Cerebellar cortex (tissue), 1 donor: ENCODE measurements at places on chromosomes 12 and 14.

DNA sequence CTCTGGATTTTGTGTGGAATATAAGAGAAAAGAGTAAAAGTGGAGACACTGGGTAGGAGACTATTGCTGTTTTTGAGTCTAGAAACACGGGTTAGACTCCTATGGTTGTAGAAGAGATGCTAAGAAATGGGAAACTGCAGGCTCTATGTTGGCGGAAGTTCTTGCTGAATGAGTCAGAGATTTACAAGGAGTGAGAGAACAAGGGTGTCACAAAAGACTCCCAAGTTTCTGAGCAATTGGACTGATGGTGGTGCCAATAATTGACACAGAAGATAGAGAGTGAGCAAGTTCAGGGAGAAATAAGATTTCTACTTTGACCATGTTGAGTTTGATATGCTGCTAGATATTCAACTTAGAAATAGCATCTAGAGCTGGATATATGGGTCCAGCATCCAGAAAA is 2.6 kb upstream of the PRKD1 start:
- no peak for DNase-seq

DNA sequence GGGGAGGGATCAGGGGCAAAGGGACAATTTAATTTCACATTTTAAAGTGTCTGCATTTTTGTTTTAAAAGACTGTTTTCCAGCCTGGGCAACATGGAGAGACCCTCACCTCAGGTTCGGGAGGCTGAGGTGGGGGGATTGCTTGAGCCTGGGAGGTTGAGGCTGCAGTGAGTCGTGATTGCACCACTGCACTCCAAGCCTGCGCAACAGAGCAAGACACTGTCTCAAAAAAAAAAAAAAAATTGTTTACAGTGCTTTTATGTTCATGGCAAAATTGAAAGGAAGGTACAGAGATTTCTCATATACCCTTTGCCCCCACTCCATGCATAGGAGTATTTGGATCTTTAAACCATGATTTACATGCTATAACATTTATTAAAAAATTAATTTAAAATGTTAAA is 16.4 kb upstream of the HVCN1 start:
- no peak for DNase-seq

DNA sequence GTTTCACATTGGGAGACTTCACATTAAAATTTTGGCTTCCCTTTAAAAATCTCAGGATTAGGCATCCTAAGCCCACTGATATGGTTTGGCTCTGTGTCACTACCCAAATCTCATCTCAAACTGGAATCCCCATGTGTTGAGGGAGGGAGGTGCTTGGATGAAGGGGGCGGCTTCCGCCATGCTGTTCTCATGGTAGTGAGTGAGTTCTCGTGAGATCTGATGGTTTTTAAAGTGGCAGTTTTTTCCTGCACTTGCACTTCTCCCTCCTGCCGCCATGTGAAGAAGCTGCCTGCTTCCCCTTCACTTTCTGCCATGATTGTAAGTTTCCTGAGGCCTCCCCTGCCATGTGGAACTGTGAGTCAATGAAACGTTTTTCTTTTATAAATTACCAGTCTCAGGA is 65.7 kb upstream of the PLXNC1 start:
- DNase-seq = no peak

DNA sequence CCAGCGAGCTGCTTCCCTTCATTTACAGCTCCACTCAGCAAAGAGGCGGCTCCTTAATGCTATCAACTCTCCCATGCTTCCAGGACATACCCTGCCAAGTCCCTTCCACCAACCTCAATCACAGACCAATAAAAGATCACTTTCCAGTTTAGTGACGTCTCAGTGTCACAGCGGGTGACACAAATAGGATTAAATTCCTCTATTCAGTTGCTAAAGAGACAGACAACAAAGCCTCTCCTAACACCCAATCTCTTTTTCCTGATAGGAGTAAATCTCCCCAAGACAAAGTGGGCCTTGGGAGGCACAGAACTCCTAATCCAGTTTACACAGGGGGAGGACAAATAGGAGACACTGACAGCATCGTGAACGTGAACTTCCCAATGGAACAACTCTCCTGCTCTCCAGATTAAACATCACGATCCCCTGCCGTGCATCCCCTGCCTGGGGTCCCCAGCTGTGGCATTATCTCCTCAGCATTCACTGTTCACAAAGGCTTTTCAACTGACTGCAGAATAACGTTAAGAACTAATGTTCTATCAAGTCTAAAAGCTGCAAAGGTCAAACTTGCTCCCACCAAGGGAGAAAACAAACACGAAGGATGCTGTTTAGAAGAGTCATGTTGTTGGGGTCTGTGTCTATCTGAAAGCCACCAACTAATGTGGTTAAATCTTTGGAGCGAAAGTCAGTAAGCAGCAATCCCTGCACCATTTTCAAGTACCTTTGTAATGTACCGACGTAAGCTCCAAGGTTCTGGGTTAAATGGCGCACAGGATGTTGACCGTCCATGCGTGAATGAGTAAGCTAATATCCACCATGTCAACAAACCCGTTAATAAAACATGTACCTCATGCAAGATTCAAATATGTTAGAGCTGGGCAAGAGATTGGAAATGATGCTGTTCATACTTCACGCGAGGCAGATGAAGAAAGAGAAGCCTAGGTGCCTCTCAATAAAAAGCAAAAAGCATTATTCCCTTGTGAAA is 31.5 kb downstream of the TMEM132D start:
- DNase-seq = no peak

- DNase-seq = no peak
Observed at GRCh38 chr14:71716041-71716772, 216.0 kb upstream of the RGS6 start.

- DNase-seq = no peak
Observed at GRCh38 chr12:130806574-130806973, 32.5 kb downstream of the STX2 start.

- DNase-seq = no peak
Observed at GRCh38 chr12:82781309-82781997, 94.7 kb downstream of the TMTC2 start.

DNA sequence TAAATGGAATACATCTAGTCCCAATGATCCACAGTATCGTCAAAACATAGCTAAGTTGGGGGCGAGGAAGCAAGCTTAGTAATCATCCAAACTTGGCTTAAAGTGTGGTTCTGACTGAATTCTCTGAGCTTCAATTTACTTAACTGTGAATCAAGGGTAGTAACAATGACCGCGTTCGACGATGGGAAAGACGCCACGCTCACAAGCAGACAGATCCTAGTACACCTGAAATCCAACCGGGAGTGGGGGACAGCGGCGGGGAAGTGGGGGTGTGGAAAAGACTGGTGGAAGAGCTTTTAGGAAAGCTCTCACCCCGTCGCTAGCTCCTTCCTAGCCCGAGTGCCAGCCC is 433 bp downstream of the COX16 start:
- no peak for DNase-seq

- no peak for DNase-seq
Observed at GRCh38 chr14:73746520-73747378, 32.6 kb upstream of the PNMA1 start.

DNA sequence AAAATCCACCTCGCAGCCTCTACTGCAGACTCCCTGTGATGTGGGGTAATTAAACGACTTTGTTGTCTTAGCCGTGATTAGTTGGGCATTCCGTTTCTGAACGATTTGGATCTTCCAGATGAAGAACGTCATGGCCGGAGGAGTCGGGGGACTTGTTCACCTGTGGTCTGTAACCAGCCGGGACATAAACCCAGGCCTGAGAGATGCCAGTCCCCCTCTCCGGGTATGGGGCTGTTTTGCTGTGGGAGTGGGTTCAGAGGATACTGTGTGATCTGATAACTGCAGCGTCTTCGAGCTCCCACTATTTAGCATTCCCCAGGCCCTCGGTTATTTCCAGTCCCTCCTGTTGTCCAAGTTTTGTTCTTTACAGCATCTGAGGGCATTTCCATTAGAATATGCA is 96.1 kb downstream of the PIWIL1 start:
- DNase-seq = no peak

GRCh38 chr12:124097701-124098100 is 124.7 kb downstream of the ZNF664 start:
- peak; percentile 11 for DNase-seq
